A172 (cell line): ENCODE measurements at places on chromosomes 5 and 9. TPM values are rescaled to one million over a fixed set of nuclear protein-coding genes. Genes with fewer than 3 reads are reported as not detected.

The DUSP1 gene
- total RNA-seq: 42.5 and 58.2 TPM in 2 replicates

The C5orf52 gene
- total RNA-seq: not detected in 2 replicates

The UIMC1 gene
- 42.9 and 43.9 TPM in 2 replicates for total RNA-seq

The TRIM7 gene
- 19.0 and 29.8 TPM in 2 replicates for total RNA-seq

The SHC3 gene
- 0.10 and 0.24 TPM in 2 replicates for total RNA-seq

The LRRC14B gene
- not detected in 2 replicates for total RNA-seq

The MOB3B gene
- total RNA-seq: 0.02 TPM in 1 of 2 replicates, not detected in the other

The CNTFR gene
- 0.69 TPM in 1 of 2 replicates, not detected in the other for total RNA-seq

The AK1 gene
- total RNA-seq: 151 and 173 TPM in 2 replicates

The SPATA31C1 gene
- not detected in 2 replicates for total RNA-seq

The LHX3 gene
- not detected in 2 replicates for total RNA-seq

The FGFR4 gene
- 9.1 and 10.7 TPM in 2 replicates for total RNA-seq

The PCDHA8 gene
- total RNA-seq: not detected in 2 replicates

The GRIA1 gene
- 0.02 and 0.38 TPM in 2 replicates for total RNA-seq

The NKD2 gene
- 4.3 TPM in 1 of 2 replicates, not detected in the other for total RNA-seq
